ENCODE measurements at places on chromosomes 11 and 22.

DNA sequence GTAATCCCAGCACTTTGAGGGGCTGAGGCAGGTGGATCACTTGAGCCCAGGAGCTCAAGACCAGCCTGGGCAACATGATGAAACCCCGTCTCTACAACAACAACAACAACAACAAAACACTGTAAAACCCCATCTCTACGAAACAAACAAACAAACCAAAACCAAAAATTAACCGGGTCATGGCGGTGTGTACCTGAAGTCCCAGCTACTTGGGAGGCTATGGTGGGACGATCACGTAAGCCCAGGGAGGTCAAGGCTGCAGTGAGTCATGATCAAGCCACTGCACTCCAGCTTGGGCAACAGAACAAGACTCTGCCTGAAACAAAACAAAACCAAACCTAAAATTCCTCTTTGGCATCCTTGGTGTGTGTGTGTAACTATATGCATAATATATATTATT, 7.0 kb upstream of the POLA2 start:
- DNase-seq = no peak

DNA sequence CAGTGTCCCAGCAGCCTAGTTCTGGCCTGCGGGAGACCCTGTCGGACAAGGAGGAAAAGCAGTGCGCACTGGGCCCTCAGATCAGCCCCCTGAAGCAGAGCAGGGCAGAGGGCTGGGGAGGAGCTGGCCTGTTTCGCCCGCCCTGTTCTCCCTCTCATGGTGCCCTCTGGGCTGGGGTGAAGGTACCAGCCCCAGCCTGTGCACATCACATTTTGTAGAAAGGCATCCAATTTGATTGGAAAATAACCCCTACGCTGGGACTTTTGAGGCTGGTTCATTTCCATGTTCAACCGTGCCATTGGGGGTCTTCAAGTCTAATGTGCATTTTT, 832 bp upstream of the NAP1L4 start:
- no peak for DNase-seq

DNA sequence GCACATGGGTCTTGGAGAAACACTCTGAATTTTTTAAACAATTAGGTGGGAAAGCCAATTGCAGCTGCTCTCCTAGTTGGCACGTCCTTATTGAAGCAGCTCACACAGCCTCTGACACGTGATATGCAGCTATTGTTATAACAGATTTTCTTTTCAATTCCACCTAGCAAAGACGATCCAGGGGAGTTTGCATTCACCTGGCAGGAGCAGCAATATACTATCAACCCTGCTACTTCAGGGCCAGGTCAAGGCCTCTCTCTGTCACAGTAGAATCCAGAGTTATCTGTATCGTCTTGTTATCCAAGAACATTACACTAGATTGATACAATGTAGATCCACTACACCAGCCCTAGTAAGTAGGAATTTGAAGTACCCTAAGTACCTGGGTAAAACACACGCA, 8.3 kb downstream of the KRTAP5-11 start:
- no peak for DNase-seq

GRCh38 chr11:32400196-32400595, 35.1 kb downstream of the WT1 start:
- DNase-seq = no peak

- DNase-seq = no peak
Observed at GRCh38 chr11:92424281-92424680, 199.7 kb downstream of the FAT3 start.

Measured in stimulated activated naive CD8-positive, alpha-beta T cell treated with anti-CD3 and anti-CD28 coated beads, Interleukin-15, amount 100 ng/mL, for 72 hours (primary cell).